GM12892 (cell line): ENCODE measurements at places on chromosomes 2 and 18.

- no peak for DNase-seq
These were observed 149.7 kb downstream of the HNMT start for GRCh38 chr2:138113871-138114525.

- DNase-seq, result no peak
These were observed 17.9 kb downstream of the MEMO1 start for GRCh38 chr2:31992934-31993333.

GRCh38 chr18:51153659-51154371 is 43.7 kb downstream of the MEX3C start:
- peak; percentile 48 for DNase-seq

- DNase-seq, result no peak
These were observed 66.0 kb upstream of the SPRED2 start for GRCh38 chr2:65498396-65498795.

- DNase-seq, result no peak
These were observed 40.6 kb downstream of the KIAA2012 start for GRCh38 chr2:202113571-202114142.
